ENCODE measurements at places on chromosomes 3 and 15. TPM values are rescaled to one million over a fixed set of nuclear protein-coding genes. Genes with fewer than 3 reads are reported as not detected.

Gene LRRC3B
- polyA plus RNA-seq: 1.6 TPM

Gene BHLHE40
- polyA plus RNA-seq: 1.1 TPM

Gene DNAH12
- not detected for polyA plus RNA-seq

DNA sequence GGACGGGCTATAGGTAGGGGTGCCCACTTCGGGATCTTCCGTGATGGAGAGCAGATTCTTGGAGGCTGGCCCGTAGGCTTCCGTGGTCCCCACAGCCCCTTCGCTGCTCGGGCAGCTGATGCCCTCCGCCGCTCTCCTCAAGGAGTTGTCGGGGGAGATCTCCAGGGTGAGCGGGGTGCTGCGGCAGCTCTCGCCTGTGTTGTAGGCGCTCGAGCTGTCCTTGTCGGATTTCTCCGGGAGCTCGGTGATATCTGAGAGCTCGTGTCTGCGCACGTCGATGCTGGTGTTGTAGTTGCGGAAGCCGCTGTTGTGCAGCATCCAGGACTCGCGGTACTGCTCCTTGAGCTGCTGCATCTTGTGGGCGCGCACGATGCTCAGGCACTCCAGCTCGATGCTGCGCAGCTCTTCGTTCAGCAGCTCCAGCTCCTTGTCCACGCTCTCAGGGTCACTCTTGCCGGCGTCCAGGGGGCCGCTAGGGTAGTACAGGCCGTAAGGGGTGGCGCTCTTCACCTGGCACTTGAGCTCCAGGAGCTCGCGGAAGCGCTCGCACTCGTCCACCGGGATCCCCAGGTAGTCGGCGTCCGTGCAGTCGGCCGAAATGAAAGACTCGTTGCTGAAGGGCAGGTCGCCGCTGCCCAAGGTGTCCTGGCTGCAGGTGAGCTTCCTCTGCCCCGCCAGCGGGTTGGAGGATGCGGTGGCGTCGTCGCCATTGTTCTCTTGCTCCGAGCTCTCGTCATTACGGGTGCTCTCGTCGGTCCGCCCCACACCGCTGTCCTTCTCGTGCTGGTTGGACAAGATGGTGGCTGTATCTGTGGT, 240.4 kb downstream of the PDZRN3 start:
- no peak for DNase-seq

GRCh38 chr15:43505738-43506137, 11.7 kb upstream of the MAP1A start:
- DNase-seq: no peak

DNA sequence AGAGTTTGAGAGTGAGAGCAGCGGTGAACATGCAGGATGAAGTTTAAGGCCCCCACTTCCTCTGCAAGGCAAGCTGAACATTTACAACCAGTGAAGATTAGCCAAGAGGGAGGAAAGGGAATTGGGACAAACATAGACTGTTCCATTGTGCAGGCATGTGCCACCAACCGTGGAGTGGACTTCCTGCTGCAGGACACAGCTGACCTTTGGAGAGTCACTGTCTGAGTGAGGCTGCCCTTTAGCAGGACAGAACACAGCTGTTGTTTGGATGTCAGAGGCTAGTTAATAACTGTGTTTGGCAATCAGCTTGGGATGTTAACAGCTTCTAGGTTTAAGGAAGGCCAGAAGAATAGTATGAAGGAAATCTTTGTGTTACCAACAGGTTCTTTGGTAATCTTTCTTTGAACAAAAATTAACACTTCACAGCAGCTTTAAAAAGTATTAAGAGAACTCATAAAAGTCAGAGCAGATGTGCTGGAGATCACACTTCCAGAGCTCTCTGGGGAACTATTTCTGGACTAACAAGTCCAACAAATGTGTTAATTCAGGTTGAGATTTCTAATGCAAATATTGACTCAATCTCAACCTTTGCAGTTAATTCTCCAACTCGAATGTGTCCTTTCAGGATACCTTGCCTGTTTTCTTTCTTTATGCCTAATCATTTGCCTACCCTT, 31.4 kb downstream of the CTDSPL start:
- no peak for DNase-seq
